ENCODE measurements at places on chromosomes 1 and 21.
A peak's percentile ranks its signal among the peaks of the same experiment; 100 is the strongest.

- DNase-seq = peak; percentile 88
These were observed 17.5 kb upstream of the ACBD6 start for GRCh38 chr1:180519846-180520245.

GRCh38 chr1:225886159-225887029 lies 2.6 kb downstream of the LEFTY1 start:
- no peak for DNase-seq

DNA sequence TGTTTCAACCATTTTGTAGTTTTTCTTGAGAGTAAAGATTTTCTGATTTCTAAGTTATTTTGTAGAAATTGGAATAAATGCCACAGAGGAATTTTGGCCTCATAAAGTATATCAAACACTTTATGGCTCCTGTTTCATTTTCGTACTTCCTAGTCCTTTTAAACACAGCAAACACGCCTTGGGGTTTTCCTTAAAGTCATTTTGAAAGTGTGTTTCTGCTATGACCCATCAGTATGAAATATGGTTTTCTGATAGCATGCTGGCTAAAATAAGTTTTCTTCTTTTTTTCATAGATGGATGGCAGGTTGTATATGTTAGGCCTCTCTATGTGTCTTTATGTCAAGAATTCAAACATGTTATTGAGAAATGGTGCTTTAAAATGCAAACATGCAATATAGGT lies 940.1 kb upstream of the TMPRSS15 start:
- no peak for DNase-seq

DNA sequence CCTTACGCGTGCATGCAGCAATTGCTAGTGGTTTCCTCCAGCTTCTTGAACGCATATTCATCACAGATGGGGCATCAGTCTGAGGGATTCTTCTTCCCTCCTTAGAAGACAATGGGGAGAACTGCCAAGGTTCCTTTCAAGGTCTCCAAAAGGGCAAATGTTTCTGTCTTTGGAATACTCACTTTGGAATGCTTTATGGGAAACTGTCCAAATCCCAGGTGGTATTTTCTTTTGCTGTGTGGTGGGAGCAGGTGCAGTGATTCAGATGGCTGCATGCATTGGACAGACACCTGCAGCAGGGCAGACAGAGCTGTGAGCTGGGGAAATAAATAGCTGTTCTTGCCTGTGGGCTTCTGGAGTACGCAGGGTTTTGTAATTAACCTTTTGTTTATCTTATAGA lies 40.5 kb downstream of the URB2 start:
- no peak for DNase-seq

DNA sequence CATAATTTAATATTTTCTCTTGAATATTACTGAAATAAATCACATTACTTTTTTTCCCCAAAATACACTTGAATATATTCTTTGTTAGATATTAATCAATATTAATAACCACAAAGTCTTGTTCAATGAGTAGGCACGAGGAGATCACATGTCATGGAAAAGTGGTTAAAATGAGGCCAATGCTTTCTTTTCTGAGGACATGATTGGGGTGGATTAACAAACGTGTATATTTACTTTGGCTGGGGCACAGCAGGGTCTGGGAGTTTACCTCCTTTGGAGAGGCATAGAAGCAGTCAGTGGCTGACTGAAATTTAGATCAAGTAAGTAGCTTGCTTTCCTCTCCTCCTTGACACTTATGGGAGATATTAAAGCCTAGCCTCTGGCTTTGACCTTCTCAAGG lies 664.3 kb upstream of the B3GALT2 start:
- no peak for DNase-seq

DNA sequence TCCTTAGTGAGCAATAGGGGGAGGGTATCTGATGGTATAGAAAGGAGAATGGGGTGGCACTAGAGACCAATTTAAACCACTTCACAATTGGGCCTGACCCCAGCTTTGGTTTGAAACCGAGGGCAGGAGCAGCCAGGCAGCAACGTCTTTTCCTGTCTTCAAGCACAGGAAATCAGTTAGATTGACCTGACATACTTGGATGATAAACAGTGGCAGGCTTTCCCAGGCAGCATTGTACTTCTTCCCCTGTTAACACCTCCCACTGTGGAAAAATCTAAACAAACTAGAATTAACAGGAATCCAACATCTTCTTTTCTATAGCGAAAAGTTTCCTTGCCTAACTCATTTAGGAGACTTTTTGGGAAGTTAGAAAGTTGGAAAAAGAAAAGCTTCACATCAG lies 40.6 kb downstream of the SELL start:
- no peak for DNase-seq

DNA sequence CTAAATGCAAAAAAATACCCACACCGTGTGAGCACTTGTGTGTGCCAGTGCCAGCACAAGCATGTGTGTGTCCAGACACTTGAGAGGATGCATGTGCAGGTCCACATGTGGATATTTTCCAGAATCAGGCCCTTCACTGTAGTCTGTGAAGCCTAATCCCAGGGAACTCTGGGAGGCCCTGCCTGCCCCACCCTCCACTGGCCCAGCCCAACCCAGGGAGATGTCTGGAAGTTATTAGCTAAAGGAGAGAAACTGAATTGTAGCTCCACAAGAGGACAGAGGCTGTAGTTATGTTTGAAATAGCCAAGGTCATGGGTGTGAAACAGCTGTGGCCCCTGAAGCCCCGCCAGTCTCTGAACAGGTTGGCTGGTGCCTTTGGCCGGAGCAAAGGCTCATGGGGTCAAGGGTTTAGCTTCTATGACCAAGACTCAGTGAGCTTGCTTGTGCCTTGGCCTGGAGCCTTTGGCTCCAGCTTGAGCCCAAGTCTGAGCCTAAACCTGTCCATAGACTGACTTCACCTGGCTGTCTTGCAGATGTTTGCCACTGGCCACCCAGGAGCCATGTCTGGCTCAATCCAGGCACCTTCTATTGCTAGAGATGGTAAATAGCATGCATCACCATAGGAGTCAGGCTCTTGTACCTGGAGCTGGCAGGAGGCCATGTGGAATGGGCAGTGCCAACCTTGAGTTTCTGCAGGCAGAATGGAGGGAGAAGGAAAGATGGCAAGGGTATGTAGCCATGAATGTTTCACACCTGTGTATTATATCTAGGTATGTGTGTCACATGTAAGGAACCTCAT lies 69.9 kb downstream of the TMEM53 start:
- DNase-seq = no peak

DNA sequence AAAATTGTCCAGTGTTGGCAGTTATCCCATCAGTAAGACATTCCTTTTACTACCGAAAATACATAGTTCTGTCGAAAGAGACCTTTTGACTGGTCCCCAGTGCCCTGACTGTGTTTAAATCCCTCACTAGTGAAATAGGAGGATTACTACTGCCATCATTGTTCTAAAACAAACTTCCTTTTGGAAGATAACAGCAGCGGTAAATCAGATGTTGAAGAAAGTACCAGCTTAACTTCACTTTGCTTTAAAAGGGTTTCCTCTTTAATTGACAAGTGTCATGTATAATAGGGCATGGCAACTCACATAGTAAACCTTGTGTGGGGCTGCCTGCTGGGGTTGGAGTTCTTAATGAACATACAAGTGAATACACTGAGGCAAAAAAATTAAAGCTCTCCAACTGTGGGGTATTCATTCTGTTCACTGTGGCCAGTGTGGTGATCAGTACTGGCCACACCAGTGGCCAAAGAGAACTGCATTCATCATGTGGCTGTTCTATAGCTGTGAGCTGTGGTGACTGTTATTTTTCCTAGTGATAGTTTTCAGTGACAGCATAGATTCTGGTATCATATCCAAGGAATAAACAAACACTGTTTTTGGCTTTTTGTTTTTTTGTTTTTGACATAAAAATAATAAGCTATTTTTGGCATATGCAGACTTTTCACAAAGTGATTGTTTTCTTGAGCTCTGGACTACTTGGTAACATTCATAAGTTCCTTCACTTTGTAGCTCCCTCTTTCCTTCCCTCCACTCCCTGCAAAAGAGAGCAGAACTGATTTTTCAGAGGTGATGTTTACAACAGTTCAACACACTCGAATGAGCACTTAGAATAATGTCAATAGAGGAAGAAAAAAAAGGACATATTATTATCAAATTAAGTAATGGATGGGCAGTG lies 74.5 kb downstream of the NFIA start:
- no peak for DNase-seq

DNA sequence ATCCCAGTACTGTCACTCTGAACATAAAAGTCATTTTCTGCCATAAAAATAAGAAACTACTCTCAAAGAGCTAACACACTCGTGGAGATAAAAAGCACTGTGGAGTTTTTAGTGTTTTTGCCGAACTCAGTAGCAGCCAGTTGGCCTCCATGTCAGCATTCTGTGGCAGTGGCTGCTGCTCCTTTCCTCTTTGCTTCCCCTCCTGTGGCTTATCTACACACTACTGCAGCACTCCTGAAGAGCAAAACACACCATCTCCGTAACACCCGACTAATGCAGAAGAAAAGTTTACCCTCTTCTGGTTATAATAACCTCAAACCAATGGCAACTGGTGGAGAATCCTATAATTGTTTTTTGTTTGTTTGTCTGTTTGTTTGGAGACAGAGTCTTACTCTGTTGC lies 44.9 kb downstream of the RAB3GAP2 start:
- DNase-seq = no peak

DNA sequence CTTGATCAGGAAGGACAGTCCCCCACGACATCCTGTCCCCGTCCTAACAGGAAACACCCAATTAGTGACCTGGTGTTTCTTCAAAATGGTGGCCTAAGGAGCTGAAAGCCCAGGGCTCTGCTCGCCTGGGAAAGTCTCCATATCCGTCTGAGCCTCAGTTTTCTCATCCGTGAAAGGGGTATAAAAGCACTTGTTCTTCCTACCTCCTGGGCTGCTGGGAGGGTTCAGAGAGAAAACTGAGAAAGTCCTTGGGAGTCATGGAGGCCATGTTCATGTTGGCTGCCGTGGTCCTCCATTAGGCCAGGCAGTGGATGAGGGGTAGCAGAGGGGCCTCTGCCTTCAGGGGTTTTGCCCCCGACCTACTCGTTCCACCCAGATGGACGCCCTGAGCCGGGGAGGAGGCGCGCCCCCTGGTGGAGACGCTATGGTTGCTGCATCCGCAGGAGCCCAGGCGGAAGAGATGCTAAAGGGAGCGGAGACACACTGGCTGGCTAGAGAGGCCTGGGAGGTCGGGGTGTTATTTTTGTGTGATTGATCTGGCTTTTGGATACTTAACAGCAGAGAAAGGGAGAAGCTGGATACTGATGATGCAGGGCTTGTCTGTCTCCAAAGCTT lies 113.5 kb downstream of the PRDM2 start:
- peak; percentile 25 for DNase-seq

DNA sequence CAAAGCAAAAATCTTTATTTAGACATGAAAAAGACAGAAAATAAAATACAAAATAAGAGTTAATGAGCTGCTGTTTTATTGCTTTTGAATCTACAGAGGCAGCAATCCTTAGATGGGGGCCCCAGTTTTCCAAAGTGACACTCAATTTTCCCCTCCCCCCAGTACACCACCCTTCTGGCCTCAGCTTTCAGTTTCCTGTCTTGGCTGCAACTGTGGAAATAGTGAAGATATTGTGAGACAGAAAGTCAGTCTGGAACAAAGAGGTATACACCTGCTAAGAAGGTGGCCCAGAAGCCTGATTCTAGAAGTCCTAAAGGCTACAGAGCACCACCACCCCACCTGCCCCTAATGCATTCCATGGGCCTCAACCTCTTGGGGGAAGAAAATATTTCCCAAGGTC lies 1.1 kb upstream of the MTMR11 start:
- no peak for DNase-seq

GRCh38 chr1:44603718-44604117 lies 70.6 kb downstream of the TMEM53 start:
- DNase-seq = no peak

- DNase-seq = no peak
These were observed 121.3 kb downstream of the SEC16B start for GRCh38 chr1:177848577-177848976.

DNA sequence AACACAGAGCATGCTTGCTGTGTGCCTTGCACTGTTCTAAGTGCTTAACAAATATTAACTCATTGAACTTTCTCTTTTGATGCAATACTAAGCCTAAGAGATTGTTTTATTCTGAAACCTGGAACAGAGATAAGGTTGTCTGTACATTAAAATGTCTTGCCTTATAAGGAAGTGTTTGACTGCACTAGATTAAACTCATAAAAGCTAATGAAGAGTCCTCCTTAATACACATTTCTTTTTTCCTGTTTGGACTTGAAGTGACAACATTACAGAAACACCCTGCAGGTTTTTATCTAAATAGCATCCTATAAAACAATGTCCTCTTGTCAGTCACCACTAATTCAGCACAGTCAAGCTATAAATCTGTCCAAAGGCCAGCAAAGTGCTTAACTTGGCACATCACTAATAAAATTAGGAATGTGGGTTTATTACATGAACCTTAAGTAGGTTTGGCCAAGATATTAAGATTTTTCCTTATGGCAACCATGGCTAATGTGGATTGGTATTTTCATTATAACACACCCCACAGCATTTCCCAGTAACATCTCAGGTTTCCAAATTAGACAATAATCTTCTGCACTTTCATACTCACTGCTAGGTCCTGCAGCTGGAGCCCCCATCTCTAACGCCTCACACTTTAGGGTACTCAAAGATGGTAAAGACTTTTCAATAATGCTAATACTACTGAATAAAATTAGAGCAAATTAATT lies 389.7 kb downstream of the LMO4 start:
- no peak for DNase-seq
